ENCODE measurements at places on chromosomes 11 and 22.

GRCh38 chr22:50578776-50579310, 616 bp upstream of the CPT1B start:
- no peak for DNase-seq

DNA sequence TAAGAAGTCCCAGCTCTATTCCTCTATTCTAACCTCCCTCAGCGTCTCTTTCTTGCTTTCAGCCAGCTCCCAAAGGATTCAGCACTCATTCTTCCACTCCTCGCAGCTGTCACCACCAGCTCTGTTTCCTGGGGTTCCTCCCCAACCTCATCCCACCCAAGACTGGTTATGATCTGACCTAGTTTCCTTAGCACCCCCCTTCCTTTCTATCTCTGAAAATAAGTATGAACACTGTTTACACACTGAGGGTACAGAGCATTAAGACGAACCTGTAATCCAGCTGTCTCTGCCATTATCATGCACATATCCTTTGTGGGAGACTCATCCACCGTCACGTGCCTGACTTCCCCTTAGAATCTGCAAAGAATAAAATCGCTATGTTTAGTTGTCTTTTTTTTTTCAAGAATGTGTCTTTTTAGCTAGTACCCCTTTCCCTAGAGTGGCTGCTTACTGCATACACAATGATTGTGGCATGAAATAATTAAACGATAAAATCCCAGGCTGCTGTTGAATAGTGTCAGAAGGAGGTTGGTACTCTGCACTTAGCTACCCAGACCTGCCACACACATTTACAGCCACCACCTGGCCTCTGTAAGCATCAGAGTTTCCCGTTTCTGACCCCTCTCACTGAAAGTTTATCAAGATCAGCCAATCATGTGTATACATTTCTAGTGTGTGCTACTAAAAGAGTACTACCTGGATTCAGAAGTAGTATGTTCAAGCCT, 26.9 kb upstream of the CSTF3 start:
- no peak for DNase-seq

- DNase-seq = no peak
Measured at GRCh38 chr11:65958774-65959420, 2.6 kb upstream of the SART1 start.

DNA sequence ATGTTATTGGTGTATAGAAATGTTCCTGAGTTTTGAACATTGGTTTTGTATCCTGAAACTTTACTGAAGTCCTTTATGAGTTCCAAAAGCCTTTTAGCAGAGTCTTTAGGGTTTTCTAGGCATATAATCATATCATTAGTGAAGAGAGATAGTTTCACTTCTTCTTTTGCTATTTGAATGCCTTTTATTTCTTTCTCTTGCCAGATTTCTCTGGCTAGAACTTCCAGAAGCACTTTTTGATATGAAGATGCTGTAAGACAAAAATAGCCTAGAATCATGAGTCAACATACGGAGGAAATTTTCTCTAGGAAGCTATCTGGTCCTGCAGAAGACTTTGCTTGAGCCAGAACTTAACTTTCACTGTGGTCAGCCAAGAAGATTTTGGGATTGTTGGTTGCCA, 86.7 kb upstream of the IZUMO1R start:
- no peak for DNase-seq

- no peak for DNase-seq
Measured at GRCh38 chr11:76325185-76325584, 55.7 kb downstream of the THAP12 start.

DNA sequence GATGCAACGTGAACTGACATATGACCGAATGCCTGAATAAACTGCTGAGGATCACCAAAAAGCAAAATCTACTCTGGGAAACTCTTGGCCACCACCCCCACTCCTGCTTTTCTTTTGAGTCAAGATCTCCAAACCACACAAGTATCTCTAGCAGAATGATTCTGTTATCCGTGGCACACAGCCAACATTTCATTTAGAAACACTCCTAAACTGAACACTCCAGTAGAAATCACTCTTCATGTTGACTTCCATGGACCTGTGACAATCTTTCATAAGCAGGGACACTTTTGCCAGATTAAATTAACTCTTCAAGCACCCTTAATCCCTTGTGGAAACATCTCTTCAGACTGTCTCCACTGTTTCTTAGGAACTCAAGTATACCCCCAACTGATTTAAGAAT, 44.4 kb downstream of the VSIG10L2 start:
- peak; percentile 14 for DNase-seq

DNA sequence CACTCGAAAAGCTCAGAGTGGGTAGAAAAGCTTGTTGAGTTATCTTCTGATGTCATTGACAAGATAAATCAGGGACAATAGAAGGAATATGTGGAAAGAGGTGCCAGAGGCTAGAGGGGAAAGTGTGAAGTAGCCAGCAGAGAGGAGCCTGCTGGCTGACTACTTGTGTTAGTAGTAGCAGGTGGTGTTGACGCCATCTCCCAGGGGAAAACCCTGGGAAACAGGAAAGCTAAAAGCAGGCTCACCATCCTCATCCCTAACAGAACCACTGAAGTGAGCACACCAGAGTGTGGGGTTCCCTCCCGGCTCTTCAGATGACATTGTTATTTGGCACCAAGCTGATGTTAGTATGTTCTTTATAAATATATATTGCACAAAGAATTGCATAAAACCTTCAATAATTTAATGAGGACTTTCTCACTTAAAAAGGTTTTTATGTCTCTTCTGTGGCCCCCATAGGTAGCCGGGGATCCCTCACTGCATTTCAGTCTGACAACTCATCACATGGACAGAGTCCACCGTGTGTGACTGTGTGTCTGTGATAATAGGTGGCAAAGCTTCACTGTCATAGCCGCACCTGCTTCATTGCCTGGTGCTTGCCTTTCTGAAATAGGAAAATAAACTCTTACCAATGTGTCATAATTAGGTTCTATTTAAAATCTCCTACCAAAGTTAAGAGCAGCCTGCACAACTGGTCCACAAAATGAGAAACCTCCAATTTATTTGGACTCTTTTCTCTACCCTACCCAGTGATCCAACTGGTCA, 63.2 kb upstream of the TOP3B start:
- no peak for DNase-seq

- peak; percentile 65 for DNase-seq
Measured at GRCh38 chr11:114348200-114349191, 51.8 kb downstream of the C11orf71 start.

DNA sequence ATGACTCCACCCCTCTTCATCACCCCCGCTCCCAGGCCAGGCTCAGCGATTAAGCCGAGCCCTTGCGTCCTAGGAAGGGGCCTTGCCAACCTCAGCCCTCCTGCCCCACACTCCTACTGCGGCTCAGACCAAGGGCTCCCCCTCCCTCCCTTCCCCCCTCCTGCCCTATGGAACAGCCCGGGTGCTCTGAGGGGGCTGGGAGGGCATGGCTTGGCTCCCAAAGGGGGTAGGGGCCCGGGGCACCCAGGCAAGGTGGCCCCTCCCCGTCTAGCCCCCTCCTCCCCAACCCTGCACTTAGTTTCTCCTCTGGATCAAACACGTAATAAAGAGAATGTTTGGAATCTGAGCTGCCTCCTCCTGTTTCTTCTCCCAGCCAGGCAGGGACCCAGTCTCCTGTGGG, 6.3 kb downstream of the RCOR2 start:
- peak; percentile 10 for DNase-seq
